ENCODE measurements at places on chromosomes 5 and 9.

DNA sequence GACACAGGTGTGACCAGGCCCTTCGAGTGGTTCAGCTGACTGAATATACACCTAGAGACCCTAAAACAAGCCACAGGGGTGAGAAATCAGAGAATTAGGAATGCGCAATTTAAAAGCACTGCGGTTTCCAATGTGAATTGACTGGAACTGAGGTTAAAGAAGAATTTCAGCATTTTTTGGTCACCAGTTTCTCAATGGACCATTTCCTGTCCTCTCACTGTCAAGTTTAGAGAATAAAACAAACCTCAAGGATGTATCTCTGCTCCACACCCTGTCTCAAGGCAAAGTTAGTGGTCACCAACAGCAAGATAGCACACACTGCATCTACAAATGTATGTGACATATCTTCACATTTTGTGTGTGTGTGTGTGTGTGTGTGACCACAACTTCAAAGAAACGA is 143.8 kb upstream of the MAP3K1 start:
- DNase-seq = no peak

DNA sequence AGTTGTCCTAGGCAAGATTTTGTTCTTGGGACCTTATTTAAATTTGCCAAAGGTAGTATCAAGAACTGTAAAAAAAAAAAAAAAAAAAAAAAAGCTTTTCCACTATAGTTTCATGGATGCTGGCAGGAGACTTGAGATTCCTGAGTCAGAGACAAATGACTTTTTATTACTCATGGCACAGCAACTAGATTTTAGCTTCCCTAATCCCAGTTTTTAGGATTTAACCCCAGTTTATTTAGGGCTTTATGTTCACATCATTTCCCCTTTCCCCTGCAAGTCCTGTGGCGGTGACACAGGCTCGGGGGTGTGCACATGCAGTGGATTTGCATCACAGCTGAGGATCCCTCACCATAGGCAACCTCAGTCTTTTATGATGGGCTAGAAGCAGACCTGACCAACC is 144.9 kb downstream of the GOLPH3 start:
- DNase-seq = no peak

GRCh38 chr9:13718086-13718485 is 438.6 kb upstream of the MPDZ start:
- DNase-seq = no peak

DNA sequence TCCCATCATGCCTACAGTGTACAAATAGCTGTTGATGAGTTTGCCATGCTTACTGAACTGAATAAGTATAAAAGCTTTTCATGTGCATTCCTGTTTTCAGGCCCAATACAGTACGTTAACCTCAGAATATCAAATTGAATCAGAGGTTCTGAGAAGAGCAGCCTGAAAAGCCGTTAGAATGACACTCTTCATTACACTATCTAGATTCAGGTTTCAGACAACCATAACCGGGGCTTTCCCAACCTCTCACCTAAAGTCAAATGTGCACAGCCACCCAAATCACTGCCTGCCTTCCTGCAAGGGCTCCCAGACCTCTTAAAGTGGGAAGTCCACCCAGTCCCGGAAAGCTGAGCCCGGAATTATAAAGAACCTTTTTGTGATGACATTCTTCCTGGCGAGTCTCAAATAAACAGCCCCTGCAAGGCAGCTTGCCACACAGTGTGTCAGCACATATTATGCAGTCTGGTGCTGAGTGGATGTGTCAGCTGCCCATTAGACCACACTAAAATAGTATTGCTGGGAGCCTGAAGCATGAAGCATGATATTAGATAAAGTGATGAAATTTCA is 245.8 kb downstream of the TLE4 start:
- no peak for DNase-seq

- DNase-seq = no peak
Measured at GRCh38 chr9:120925535-120926396, 830 bp downstream of the TRAF1 start.

DNA sequence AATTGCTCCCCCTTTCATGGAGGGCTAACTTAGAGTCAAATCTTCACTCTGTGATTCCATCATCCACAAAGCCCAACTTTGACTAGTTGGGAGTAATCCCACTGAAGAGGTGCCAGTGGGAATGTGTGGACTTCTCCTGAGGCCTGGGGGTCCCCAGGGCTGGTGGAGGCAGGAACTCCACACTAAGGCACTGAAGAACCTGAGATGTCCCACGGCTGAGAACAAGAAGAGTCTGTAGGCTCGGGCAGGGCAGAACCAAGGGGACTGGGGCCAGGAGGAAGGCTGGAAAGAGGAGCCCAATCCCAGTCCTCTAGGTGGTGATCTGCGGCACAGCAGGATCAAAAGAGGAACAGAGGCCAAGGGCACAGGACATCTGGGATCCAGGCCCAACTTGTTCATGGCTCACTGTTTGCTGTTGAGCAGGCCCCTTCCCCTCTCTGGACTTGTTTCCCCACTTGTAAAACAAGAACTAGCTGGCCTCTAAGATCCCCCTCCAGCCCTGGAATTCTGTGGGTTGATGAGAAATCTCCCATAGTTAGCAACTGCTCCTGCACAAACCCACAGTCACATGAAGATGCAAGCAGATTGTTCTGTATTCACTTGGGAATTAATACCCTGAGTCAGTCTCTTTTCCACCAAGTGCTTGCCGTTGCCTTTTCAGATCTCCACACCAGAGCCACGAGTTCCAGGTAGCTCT is 32.7 kb upstream of the ALDH1B1 start:
- DNase-seq = no peak

GRCh38 chr9:116358251-116358650 is 204.7 kb downstream of the PAPPA start:
- DNase-seq = no peak

DNA sequence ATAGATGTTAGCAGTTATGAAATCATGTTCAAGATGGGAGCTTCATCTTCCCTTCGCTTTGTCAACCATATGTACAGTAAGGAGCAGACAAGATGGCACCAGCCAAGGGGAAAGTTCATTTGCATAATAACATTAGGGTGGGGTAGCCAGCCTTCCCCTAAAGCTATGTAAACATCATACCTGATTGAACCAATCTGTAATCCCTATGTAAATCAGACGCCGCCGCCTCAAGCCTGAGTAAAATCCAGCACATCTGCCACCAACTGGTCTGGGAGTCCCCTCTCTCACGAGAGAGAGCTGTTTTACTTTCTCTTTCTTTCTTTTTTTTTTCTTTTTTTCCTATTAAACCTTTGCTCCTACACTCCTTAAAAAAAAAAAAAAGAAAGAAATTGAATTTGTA is 30.8 kb upstream of the REEP2 start:
- no peak for DNase-seq

DNA sequence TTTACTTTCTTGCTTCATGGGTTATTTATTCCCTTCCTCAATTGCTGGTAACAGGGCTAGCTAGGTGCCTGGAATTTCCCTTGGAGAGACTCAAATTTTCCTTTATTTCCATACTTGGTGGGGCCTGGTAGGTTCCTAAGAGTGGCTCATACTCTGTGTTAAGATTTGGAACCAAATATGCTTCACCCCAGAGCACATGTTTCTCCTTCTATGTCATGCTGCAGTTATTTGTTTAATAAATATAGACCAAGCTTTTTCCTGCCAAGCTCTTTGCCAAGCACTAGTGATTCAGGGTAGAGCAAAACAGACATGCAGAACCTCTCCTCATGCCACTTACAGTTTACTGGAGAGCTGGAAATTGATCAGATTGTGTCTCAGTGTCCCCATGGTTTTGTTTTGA is 290.3 kb upstream of the SGCD start:
- no peak for DNase-seq

- DNase-seq = no peak
Measured at GRCh38 chr5:78905084-78905938, 79.8 kb downstream of the ARSB start.

All from NCI-H2029 (cell line).